Stimulated activated CD8-positive, alpha-beta memory T cell treated with anti-CD3 and anti-CD28 coated beads, Interleukin-15, amount 100 ng/mL, for 4 hours (primary cell): ENCODE measurements at places on chromosomes 6 and 20.
A peak's percentile ranks its signal among the peaks of the same experiment; 100 is the strongest.

DNA sequence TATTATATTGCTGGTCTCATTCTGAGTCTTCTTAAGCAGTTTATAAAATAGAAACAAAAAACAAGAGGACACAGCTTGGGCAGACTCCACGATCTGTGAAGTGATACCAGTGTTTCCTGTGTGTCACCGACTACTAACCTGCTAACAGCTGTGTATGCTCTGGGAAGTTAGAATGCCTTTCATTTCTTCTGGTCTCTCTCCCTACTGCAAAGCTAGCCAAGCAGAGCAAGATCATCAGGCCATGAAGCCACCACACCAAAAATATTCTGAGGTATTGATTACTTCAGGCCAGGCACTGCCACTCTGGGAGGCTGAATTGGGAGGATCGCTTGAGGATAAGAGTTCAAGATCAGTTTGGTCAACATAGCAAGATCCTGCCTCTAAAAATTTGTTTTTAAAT is 46.9 kb upstream of the SMIM29 start:
- DNase-seq = no peak

DNA sequence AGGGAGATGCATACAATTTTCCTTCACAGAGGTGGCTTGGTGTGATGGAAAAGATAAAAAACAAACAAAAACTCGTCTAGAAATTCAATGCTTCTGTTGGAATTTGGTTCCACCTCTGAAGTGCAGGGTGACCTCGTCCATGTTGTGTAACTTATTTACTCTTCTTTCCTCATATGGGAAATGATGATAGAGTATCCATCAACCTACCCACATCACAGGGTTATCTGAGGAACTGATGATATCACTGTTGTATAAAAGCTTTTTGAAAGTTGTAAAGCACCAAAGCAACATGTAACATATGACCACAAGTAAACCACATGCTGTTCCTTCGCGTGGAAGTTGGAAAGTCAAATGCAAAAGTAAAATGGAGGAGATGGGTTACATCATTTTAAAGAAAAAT is 212.0 kb upstream of the SGK1 start:
- DNase-seq = no peak

DNA sequence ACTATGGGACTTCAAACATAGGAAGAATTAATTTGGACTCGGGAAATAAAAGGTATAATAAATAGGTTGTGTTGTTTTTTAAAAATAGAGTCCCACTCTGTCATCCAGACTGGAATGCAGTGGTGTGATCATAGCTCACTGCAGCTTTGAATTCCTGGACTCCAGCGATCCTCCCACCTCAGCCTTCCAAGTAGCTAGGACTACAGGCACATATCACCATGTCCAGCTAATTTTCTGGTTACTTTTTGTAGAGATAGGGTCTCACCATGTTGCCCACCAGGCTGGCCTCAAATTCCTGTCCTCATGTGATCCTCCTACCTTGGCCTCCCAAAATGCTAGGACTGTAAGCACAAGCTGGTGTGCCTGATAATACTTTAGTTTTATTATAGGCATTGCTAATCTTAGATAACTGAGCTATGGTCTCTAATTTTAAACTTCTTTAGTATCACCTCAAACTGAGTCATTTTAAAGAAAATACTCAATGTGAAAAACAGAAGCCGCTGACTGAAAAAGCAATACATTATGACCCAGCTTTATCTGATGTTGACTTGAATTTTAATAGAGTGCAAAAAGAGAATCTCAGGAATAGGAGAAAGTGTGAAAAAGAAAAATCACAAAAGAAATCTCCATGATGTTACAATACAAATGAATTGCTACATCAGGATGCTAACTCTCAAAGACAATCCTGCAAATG is 251.0 kb downstream of the RNGTT start:
- DNase-seq = no peak

- DNase-seq = no peak
Observed at GRCh38 chr20:32751293-32751692, 8.0 kb upstream of the COMMD7 start.

GRCh38 chr6:26311012-26311384 is 54.0 kb upstream of the BTN3A2 start:
- DNase-seq = no peak

DNA sequence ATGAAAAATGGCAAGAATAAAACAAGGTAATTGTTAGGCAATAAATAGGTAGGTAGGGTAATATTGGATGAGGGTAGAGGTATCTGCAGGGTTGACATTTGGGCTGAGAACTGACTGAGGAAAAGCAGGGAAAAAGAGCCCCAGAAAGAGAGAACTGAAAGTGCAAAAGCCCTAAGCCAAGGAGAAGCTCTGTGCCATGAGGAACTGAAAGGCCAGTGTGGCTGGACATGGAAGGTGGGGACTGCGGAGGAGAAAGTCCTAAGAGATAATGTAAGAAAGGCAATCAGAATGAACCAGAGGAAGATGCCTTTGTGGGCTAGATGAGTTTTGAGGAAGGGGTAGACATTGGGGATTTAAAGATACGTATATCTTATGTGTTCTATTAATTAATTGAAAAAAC is 9.9 kb upstream of the HIVEP2 start:
- no peak for DNase-seq

DNA sequence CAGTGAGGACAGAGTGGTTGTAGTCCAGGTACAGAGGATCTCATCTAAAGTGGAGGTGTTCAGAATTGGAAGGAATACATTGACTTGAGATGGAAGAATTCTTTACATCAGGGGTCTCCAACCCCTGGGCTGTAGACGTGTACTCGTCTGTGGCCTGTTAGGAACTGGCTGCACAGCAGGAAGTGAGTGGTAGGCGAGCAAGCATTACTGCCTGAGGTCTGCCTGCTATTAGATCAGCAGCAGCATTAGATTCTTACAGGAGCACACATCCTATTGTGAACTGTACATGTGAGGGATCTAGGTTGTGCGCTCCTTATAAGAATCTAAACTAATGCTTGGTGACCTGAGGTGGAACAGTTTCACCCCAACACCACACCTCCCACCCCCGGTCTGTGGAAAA is 121.1 kb downstream of the CDKAL1 start:
- DNase-seq = no peak

- no peak for DNase-seq
Observed at GRCh38 chr6:158376631-158377081, 64.4 kb downstream of the TULP4 start.

GRCh38 chr20:9311132-9311531 is 203.3 kb upstream of the LAMP5 start:
- no peak for DNase-seq

DNA sequence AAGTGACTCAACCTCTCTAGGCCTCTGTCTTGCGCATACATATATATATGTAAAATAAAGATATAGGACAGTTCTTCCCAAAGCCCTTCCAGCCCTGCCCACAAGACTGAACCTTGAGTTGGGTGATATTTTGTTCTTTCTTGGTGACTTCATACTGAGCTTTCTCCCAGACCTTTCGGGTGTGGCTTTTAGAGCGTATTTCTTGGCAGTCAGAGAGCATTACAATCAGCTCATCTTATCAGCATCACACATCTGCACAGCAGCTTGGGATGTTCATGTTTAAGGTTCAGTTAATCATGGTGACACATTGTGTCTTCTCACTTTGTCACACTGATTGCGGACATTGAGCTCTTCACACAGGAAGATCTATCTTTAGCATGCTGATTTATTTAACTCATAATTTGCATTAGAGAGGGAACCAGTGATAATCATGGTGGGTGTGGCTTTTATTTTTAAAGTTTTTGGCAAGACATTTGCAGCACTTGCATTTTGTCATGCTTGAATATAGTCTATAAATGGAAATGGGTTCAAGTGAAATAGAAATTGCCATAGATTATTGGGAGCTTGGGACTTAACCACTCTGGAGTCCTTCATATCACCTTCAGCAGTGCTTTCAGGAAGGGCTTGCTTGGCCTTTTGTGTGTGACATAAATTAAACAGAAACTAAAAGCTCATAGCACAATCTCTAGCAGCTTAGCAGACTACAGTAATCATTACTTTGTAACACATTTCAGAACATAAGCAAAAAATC is 8.3 kb downstream of the KIF3B start:
- DNase-seq = peak; percentile 24

DNA sequence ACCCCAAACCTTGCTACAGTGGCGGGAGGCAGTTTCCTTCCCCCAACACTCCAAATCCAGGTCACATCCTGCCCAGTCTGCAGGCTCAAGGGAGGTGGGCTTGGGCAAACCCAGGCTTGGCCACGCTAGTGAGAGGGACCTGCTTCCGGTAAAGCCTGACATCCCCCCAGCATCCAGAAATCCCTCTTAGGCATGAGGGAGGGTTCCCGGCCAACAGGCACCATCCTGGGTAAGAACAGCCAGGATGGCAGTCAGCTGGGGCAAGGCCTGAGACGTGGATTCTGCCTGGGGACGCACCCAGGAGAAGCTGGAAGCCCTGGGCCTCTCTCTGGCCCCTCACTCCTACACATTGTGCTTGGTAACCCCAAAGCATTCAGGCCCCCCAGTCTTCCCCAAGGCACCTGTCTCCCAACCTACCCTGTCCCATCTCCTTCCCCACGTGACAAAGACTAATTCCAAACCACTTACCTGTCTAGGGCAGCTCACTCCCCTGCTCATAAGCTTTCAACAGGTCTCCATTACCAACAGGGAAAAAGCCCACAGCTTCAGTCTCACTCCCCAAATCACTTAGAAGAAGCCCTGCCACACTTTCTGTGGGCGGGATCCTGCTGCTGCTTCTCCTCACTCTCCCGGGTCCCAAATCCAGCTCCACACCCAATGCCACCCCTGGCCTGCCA is 2.1 kb downstream of the C20orf144 start:
- DNase-seq = no peak

GRCh38 chr6:147621263-147621662 is 112.8 kb downstream of the SAMD5 start:
- no peak for DNase-seq

GRCh38 chr6:140379919-140380318 is 1005.5 kb upstream of the CITED2 start:
- DNase-seq = no peak

DNA sequence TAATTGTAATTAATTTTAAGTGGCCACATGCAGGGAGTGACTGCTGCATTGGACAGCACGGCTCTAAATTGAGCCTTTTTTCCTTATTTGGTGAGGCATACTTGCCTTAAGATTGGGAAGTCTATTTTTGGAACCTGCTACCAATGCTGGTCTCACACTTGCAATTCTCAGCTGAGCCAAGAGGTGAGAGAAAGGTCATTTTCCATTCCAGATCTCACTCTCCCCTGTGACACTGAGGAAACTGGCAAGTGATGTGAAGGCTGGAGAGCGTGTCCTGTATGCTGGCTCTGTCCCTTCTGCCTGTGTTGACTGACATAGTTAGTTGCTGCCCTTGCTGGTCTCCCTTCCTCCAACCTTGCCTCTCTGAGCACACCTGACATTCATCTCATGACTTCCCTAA is 735 bp upstream of the MOG start:
- DNase-seq = no peak

- DNase-seq = no peak
Observed at GRCh38 chr20:2137552-2138201, 36.0 kb downstream of the STK35 start.

DNA sequence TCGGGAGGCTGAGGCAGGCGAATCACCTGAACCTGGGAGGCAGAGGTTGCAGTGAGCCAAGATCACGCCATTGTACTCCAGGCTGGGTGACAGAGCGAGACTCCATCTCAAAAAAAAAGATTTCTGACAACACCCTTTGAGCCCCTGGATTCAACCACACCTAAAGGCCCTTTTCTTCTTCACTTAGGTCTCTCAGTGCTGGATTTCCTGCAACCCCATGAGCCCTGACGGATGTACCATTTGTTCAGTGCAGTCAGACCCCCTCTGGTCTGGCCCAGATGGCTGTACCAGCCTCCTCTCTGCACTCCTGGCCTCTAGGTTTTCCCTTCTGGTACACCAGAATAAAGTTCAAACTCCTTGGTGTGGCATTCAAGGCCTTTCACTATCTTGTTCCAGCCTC is 9.1 kb upstream of the NOL4L start:
- no peak for DNase-seq

DNA sequence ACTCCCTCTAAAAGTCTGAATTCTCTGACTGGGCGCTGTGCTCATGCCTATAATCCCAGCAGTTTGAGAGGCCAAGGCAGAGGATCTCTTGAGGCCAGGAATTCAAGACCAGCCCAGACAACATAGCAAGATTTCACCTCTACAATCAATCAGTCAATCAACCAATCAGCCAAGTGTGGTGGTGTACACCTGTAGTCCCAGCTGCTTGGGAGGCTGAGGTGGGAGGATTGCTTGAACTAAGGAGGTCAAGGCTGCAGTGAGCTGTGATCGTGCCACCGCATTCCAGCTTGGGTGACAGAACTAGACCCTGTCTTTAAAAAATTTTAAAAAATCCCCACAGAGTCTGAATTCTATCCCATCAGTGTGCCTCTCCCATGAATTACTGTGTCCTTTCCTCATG is 37.9 kb downstream of the KIF3B start:
- DNase-seq = no peak

DNA sequence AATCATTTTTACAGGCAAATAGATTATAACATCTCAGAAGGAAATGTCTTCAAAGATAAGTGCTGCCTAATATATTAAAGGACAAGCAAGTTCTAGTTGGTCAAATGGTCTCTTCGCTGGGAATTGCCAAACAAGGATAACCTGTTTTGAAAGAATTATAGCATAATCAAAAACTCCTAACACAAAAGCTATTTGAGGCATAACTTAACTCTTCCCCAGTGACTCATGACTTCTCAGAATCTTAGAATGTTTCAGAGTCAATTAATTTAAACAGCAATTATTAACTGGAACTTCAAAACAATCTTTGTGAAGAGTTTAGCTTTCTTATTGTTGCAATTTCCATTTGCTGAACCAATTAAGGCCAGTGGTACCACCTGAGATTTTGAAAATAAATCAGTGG is 126.6 kb downstream of the MTFR2 start:
- DNase-seq = no peak

GRCh38 chr20:35635652-35636051 is 20.0 kb downstream of the SPAG4 start:
- DNase-seq = no peak

GRCh38 chr6:140485740-140486449 is 1111.4 kb upstream of the CITED2 start:
- DNase-seq = no peak

DNA sequence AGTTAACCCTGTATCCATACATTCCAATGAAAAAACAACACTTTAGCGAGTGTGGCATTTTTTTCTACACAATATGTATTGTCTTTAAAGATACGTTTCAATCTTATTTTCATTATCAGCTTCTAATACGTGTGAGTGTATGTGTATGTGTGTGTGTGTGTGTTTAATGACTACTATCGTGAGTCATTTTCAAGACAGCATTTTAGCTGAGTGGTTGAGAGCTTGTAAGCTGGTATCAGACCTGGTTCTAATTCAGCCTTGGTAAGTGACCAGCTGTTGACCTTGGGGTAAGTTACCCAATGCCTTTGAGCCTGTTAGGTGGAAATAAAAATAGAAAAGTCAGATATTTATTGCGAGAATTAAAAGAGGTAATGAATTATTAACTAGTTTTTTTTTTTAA is 320.0 kb upstream of the NT5E start:
- DNase-seq = no peak

DNA sequence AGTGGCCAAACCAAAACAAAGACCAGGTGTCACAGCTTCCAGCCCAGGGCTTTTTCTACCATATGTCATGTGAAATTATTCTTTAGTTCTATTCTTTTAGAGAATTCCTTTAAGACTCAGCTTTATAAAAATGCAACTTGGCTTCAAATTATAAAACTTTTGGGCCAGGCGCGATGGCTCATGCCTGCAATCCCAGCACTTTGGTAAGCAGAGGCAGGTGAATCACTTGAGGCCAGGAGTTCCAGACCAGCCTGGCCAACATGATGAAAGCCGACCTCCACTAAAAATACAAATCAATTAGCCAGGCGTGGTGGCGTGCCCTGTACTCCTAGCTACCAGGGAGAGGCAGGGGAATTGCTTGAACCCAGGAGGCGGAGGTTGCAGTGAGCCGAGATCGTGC is 210.3 kb upstream of the ARG1 start:
- DNase-seq = no peak

GRCh38 chr6:170211404-170212025 is 79.4 kb downstream of the DLL1 start:
- no peak for DNase-seq
